ENCODE measurements at places on chromosomes 4 and X.

- no peak for DNase-seq
These were observed 129.6 kb downstream of the ZNF330 start for GRCh38 chr4:141350122-141350905.

- DNase-seq, result no peak
These were observed 1.2 kb upstream of the PHKA2 start for GRCh38 chrX:18985186-18985435.

GRCh38 chr4:164701665-164702064 lies 52.3 kb upstream of the SMIM31 start:
- no peak for DNase-seq

GRCh38 chr4:68119921-68120320 lies 9.7 kb downstream of the TMPRSS11F start:
- DNase-seq, result no peak

- DNase-seq, result no peak
These were observed 96.6 kb downstream of the EVC2 start for GRCh38 chr4:5611750-5612149.

- DNase-seq, result no peak
These were observed 435.8 kb downstream of the MAGEB5 start for GRCh38 chrX:26651755-26652154.

DNA sequence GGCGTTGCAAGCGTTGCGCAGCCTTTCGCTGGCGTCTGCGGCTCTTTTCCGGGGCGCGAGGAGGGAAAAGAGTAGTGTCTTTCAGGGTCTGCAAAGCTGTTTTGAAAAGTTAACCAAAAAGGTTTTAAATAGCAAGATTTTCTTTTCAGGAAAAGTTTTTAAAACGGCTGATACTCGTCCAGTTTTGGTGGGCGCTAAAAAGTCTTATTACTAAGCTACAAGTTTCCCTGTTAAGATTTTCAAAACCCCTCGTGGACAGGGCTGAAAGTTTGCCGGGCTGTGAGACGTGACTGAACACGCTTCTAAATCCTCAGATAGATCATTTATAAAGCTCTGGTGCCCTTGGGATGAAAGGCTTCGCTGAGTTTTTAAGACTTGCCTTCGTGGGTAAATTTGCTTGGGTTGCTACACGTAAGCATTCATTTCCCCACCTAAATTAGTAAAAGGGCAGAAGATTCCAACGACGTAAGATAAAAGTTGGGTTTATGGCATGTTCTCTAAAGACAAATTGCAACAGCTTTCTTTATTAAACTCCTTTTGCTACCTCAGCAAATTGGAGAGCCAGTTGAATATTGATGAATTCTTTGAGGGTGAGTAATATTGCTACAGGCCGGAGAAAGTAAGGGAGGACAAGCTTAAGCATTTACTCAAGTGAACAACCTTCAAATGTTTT lies 91.5 kb downstream of the HPRT1 start:
- no peak for DNase-seq

GRCh38 chr4:40330536-40330935 lies 4.6 kb upstream of the CHRNA9 start:
- DNase-seq, result no peak

GRCh38 chrX:150602743-150603142 lies 34.3 kb downstream of the MTM1 start:
- no peak for DNase-seq

All from activated naive CD4-positive, alpha-beta T cell treated with anti-CD3 and anti-CD28 coated beads, Interleukin-2, amount 50 U/mL, for 72 hours (primary cell).